ENCODE measurements at places on chromosomes 5 and 9.

DNA sequence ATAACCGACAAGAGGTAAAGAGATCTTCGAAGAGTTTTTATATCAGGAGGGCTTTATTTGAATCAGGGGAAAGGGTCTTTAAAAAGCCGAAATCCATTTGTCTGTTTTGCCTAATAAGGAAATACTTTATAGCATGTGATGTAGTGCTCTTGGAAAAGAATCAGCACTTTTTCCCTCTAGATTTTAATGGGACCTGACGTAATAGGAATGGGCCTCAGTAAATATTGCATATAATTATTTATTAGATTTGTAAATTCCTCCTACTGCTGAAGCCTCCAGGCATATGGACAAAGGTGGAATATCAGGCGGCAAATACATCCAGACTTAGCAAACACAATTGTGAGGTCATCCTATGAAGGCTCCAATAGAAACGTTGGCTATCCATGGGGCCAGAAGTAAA lies 50.9 kb downstream of the ACTBL2 start:
- DNase-seq = no peak

DNA sequence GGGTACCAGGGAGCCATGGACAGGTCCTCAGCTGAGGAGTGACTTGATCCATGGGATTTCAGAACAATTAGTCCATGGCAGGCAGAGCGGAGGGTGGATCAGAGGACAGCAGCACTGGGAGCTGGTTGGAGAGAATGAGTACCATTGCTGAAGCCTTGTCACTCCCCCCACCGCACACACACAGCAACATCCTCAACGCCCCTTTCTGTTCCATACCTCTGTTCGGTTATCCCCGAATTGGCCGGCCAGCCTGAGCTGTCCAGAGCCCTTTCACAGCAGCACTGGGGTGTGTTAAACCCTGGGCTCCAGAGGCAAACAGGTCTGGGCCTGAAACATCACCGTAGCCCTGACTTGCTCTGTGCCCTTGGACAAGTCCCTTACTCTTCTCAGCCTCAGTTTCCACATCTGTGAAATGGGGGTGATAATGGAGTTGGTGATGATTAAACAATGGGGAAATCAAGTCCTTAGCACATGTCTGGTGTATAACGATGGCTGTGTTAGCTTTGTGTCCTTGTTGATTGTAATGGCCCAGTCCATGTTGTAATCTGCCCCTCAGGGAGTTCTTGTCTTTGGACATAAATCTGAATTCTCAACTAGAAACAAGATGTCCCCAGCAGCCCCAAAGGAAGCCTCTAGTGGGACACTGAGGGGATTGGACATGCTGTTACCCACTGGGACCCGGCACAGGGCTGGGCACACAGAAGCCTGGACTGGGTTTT lies 16.9 kb downstream of the GSN start:
- DNase-seq = no peak

GRCh38 chr5:138849439-138849838 lies 25.7 kb downstream of the LRRTM2 start:
- DNase-seq = peak; percentile 68

DNA sequence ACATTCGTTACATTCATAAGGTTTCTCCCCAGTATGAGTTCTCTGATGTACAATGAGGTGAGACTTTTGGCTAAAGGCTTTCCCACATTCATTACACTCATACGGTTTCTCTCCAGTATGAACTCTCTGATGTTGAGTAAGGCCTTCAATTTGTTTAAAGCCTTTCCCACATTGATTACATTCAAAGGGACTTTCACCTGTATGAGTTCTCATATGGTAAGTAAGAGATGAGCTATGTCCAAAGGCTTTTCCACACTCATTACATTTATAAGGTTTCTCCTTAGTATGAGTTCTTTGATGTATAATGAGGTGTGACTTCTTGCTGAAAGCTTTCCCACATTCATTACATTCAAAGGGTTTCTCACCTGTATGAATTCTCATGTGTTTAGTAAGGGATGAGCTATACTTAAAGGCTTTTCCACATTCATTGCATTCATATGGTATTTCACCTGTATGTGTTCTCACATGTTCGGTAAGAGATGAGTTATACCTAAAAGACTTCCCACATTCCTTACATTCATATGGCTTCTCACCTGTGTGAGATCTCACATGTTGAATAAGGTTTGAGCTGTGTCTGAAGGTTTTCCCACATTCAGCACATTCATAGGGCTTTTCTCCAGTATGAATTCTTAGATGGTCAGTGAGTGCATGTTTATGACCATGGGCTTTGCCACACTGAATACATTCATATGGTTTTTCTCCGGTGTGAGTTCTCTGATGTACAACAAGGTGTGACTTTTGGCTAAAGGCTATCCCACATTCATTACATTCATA lies 13.5 kb downstream of the ZFP37 start:
- peak; percentile 4 for DNase-seq

DNA sequence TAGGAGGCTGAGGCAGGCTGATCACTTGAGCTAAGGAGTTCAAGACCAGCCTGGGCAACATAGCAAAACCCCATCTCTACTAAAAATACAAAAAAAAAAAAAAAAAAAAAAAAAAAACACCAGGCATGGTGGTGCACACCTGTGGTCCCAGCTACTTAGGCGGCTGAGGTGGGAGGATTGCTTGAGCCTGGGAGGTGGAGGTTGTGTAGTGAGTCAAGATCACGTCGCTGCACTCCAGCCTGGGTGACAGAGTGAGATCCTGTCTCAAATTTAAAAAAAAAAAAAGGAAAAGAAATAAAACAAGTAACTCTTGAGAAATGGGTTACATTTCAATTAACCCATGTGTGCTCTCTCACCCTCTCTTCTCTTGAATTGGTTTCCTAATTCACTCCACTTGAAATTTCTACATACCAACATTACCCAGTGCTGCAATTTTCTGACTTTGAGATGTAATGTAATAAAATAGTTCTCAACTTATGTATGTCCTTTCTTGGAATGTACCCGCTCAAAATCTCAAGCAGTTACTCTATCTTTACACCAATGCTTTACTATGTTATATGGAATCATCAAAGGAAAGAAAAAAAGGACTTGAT lies 35.8 kb downstream of the TMEM245 start:
- DNase-seq = no peak

DNA sequence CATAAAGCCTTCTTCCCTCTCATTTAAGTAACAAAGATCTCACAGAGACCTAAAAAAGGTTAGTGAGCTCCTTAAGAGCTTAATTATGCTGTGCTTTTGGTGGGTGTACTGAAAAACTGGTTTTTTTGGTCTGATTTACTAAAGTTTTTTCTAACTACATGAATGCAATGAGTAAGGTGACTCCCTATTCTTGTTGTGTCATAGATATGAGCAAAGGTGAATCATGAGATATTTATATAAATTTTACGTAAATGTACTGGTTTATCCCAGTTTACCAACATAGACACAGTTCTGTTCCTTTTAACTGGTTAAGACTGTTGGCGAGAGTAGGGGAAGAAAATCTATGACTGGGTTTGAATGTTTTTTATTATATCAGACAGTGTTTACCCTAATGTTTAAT lies 250.5 kb downstream of the NR2F1-AS1 start:
- DNase-seq = no peak

DNA sequence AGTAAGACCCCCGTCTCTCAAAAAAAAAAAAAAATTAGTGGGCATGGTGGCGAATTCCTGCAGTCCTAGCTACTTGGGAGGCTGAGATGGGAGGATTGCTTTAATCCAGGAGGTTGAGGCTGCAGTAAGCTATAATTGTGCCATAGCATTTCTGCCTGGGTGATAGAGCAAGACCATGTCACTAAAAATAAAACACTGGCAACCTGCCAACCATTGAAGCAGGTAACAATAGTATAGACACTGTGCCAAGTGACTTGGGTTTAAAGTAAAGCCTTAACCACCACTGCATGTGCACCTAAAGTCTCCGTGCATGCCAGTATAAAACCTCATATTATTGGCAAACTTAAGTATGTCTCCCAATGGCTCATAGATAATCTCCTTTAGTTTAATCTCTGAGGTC lies 3.4 kb upstream of the APBA1 start:
- no peak for DNase-seq

DNA sequence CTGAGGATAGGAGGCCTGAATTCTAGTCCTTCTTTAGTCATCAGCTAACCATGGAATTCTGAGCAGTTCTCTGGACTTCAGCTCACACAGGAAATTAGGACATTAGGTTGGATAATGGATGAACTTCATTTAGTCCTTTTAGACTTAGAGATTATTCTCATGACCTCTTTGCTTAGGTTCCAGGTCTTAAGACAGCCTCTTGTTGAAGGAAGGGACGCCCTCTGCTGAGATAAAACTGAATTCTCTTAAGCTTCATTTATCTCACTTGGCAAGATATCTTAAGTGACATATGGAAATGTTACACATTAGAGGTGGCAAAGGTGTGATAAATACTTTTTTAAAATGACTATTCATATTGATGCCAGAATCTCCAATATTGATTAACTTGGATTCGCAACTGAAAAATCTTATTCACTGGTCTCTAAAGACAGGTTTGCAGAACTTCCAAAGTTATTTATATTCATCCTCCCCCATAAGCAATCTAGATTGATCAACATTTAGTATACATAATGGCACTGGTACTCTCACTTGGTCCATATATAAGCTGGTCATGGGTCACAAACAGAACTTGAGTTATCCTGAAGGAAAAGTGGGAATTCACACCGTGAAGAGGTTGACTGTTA lies 16.9 kb upstream of the ZNF366 start:
- DNase-seq = peak; percentile 88

DNA sequence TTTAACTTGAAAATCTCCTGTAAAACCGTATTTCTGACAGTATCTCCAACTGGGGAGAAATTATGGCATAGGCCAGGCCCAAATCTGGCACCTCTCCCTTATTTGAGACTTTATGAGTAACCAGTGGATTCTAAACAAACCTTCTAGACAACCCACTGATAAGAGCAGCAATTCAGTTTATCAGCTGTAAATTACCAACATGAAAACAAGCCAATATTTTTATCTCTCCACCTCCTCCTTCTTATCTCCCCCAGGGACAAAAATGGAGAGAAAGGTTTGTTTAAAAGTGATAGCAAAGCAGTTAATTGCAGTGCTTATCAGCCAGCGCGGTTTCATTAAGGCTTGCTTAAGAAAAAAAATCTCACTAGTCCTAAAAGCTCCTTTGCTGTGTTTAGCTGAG lies 53.8 kb downstream of the KCNV2 start:
- DNase-seq = no peak

DNA sequence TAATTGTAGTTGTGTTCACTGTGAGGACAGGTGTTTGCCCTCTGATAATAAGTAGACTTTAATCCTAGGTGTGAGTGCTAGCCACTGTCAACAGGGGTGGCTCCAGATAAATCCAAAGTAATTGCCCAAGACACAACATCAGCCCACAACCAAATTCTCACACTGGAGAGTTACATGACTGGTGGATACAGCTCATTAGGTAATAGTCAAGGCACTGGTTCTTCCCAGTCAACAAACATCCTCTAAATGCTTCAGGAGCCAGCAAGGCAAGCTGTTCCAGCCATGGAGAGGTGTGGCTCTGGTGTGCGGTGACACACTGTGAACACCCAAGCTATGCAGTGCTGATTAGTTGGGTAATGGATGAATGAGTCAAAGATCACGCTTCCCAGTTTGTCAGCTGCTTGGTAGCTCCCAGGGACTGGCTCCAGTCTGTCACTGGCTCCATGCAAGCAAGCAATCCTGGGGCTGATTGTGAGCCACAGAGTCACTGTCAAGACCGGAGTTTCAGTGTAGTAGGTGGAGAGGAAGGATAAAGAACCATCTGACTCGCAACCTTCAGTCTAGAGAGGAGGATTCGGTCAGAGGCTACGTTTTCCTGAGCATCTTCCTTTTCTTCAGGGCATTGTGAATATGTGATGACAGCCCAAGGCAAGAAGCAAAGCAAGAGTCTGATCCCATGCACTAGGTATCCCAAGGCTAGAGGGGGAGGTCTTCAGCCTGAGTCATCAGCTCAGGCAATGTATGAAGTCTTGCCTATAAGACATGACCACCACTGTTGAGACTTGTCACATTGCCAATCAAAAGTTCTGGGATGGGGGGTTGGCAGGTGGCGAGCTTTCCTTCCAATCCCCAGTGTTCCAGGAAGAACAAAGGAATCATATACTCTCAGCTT lies 63.1 kb downstream of the UGCG start:
- DNase-seq = peak; percentile 95

GRCh38 chr9:17611342-17611741 lies 32.5 kb downstream of the SH3GL2 start:
- no peak for DNase-seq

DNA sequence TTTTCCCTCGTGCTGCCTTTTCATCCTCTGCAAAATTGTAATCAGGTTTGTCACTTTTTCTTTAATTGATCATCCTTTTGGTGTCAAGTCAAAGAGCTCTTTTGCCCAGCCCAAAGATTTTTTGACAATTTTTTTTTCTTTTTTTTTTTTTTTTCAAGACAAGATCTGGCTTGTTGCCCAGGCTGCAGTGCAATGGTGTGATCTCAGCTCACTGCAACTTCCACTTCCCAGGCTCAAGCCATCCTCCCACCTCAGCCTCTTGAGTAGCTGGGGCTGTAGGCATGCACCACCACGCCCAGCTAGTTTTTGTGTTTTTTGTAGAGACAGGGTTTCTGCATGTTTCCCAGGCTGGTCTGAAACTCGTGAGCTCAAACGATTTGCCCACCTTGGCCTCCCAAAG lies 36.7 kb downstream of the CDK7 start:
- peak; percentile 78 for DNase-seq

DNA sequence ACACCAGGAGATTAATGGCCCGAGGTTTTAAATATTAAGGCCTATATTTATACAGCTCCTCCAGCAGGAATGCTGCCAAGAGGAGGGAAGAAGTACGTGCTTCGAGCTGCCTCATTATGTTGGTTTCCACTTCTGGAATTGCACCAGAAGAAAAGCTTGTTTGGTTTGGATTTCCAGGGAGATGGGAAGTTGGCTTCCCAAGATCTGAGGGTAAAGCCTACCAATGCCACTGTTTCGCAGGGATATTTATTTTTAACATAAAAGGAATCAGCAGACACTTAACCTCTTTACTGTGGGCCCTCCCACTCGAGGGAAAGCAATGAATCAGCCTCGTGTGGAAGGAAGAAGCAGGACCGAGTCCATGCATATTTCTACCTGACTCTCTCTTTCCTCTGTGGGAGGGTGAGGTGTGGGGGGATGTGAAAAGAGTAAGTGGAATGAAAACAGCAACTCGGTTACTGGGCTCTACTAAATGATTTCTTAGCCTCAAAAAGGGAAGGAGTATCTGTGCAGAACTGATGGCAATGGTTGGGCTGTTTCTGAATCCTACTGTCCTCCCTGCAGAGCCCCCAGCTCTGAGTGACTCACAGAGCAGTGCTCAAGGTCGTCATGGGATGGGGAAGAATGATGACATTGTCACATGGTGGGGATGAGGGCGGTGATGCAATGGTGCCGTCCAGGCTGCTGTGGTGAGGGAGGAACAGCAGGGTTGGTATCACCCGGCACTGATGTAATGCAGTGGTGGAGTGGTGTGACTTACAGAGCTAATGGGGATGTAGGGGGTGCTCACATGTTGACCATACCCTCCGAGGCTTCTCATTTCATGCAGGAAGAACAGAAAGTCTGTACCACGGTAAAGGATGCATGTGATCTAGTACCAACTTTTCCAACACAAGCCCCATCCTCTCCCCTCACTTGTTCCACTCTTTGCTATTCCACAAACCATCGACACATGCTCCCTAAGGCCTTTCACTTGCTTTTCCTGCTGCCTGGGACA lies 215.0 kb upstream of the PANK3 start:
- DNase-seq = peak; percentile 69

GRCh38 chr5:154384480-154385235 lies 61.1 kb upstream of the SAP30L start:
- no peak for DNase-seq

- peak; percentile 87 for DNase-seq
Measured at GRCh38 chr5:65742565-65743231, 20.7 kb downstream of the NLN start.
